AG09309 (cell line): ENCODE measurements at places on chromosomes 5 and 9.

GRCh38 chr9:16029046-16029615 lies 476.3 kb downstream of the CCDC171 start:
- DNase-seq: peak; percentile 74

DNA sequence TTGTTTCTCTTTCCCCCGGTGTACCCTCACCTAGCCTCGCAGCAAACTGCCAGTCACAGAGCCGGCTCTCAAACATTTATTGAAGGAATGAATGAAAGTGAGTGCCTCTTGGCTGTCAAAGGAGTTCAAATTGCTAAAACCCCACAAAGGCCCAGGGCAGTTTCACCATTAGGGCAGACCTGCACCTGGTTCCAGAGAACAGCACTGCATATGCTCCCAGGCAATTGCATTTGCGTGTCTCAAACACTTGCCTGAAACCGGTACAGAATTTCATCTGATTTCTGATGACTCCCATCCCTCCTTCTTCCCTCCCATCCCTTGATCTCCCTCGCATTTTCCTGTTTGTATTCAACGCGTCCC lies 165.6 kb upstream of the ZNF462 start:
- DNase-seq: no peak

- no peak for DNase-seq
Observed at GRCh38 chr5:164998590-164998989, 1493.2 kb downstream of the MAT2B start.

DNA sequence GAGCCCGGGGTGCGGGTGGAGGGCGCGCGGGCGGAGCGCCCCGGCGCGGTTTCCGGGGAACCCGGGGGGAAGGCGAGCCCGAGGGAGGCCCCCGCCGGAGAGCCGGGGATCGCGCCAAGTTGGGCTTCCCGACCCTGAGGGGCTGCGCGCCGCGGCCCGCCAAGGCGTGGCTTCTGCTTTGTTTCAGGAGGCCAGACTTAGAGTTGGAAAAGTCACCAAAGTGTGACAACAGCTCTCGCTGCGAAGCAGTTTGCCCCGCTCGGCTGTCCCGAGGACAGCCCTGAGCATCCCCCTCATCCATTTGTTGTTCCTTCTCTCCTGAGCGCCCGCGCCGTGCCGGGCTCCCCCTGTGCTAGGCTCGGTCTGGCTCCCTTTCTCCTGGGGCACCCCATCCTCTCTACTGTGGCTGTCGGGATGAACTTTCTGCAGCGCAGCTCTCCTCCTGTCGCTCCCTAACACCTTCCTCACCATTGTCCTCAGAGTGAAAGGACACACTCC lies 410 bp downstream of the GLIPR2 start:
- no peak for DNase-seq

- no peak for DNase-seq
Observed at GRCh38 chr9:110997847-110998246, 40.4 kb downstream of the LPAR1 start.

DNA sequence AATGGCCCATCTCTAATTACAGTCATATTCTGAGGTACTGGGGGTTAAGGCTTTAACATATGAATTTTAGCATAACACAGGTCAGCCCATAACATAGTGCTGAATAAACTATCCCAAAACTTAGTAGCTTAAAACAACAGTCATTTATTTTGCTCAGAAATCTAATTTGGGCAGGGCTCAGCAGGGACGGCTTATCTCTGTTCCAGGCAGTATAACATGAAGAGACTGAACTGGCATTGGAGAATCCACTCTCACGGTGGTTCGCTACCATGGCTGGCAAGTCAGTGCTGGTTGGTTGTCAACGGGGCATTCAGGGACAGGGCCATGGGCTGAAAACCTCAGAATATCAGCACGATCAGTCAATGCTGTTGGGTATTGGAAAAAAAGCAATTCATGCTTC lies 520.8 kb upstream of the DAP start:
- no peak for DNase-seq

- DNase-seq: peak; percentile 25
Observed at GRCh38 chr5:72465601-72466563, 41.3 kb downstream of the ZNF366 start.

DNA sequence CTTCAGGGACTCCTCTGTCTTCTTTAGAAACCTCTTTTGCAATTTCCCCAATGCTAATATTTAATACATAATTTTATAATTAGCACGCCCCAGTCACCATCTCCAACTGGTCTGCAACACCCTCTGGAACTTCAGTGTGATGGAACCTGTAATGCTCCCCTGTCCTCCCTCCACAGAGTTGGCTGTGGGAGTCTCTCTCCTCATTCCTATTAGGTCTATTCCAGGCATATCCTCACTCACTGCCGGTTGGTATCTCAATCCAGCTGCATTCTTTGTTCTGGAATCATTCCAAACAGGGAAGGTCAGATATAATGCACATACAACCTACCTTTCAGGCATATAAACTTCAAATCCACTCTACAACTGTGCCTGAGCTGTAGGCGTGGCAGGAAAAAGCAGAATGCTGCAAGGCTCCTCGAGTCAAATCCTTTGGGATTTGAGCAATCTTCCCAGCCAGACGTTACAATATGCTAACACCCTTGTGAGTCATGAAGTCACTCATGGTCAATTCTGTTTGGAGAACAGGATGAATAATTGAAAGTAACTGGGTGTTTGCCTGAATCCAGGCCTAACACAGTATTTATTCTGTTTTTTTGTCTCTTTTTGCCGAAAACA lies 293.8 kb downstream of the CWC27 start:
- DNase-seq: peak; percentile 93

GRCh38 chr5:87398981-87399614 lies 13.6 kb downstream of the CCNH start:
- DNase-seq: no peak

GRCh38 chr5:171857489-171857876 lies 71.9 kb downstream of the SMIM23 start:
- DNase-seq: no peak

- no peak for DNase-seq
Observed at GRCh38 chr9:105306351-105307140, 62.1 kb downstream of the SLC44A1 start.

DNA sequence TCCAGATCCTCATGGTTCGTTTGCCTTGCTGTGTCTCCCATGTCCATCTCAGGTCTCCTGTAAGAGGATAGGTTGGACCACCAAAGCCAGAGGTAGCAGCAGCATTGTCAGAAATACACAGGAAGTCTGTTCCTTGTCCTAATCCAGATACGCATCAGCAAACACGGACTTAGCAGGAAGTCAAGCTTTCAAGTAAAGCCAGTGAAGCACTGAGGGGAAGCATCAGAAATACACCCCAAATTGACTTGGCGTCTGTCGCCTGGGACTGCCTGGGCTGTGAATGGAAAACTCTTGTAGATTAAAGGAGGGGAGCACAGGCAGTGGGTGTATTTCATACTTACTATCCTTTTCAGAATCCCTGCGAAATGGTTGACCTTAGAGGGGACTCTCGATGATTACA lies 171.3 kb downstream of the PSAT1 start:
- DNase-seq: no peak

DNA sequence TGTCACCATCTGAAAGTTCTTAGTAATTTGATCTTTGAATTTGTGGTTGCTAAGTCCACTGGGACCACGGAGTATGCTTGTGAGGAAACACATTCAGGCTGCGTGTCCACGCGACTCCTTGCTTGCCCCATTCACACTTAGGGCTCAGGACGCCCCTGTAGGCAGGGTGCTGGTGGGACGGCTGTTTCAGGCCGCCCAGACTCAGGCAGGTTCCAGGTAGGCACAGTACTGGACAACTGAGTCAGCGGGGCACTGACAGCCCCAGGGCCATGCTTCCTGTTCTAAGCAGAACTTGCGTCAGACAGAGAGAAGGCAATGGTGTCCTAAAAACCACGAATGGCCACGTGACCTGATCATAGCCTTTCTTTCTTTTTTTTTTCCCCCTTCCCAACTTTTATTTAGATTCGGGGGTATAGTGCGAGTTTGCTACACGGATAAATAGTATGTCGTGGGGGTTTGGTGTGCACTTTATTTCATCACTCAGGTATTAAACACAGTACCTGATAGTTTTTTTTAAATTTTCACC lies 7.7 kb upstream of the RASGEF1C start:
- DNase-seq: no peak

GRCh38 chr9:28502189-28502588 lies 928.9 kb upstream of the C9orf72 start:
- DNase-seq: no peak

DNA sequence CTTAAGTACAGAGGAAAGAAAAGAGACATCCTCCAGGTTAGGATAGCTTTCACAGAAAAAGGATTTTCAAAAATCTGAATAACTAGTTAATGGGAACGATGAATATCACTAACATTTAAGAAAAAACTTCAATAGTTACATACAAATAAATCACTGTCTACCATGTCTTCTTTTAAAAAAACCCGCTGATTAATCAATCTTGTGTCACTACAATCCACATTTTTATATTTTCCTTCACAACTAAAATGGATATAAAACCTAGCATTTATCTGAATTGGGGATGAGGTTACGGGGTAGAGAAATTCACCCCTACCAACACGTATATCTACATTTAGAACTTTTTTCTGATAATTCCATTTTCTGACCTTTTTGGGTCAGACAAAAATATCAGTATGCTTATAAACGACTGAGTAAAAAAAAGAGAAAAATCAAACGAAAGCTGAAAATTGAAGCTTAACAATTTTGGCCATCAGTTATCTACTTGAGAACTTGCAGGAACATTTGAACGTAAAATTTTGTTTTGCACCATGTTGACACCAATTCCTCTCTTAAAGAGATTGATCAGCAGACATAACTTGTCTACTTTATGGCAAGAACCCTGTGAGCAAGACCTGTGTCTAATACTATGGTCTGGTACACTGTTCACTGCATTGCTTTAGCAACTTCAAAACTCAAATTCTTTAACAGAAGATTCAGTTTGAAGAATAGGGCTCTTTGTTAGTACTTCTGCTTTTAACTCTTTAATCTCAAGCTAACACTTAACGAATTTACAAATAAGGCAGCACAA lies 4.8 kb downstream of the NR3C1 start:
- DNase-seq: no peak
